GM18507 (cell line): ENCODE measurements at places on chromosomes 3 and 15.

GRCh38 chr3:123394391-123395020 lies 54.4 kb downstream of the ADCY5 start:
- DNase-seq: no peak

DNA sequence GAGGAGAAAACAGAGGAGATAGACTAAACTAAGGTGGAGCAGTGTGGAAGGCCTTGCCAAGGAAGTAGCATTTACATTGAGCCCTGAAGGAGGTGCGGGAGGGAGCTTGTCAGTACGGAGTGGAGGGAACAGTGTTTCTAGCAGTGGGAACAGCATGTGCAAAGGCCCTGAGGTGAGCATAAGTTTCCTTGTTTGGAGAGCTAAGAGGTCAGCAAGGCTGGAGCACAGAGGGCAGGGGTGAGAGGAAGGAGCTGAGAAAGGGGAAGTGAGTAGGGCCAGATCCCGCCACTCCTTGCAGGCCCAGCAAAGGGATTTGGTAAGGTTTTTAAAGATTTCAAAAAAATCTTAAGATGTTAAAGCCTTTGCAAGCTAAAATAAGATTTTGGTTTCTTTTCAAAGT lies 70.1 kb downstream of the HMCES start:
- DNase-seq: no peak

DNA sequence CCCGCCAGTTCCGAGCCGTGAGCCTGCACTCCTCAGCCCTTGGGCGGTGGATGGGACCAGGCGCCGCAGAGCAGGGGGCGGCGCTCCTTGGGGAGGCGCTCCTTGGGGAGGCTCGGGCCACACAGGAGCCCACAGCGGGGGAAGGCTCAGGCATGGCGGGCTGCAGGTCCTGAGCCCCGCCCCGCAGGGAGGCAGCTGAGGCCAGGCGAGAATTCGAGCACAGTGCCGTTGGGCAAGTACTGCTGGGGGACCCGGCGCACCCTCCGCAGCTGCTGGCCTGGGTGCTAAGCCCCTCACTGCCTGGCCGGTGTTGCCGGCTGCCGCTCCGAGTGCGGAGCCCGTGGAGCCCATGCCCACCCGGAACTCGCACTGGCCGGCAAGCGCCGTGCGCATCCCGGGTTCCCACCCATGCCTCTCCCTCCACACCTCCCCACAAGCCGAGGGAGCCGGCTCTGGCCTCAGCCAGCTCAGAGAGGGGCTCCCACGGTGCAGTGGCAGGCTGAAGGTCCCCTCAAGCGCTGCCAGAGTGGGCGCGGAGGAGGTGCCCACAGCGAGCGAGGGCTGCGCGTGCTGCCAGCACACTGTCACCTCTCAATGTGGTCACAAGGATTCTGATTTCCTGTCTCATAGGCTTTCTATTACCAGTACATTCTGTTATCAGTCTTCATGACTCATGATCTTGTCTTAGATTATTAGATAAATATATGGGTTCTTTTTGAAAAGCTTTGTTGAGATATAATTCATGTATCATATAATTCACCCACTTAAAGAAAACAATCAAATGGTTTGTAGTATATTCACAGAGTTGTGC lies 44.0 kb upstream of the LRIG1 start:
- DNase-seq: no peak

GRCh38 chr3:157067114-157067513 lies 92.8 kb downstream of the CCNL1 start:
- DNase-seq: no peak

GRCh38 chr3:195196266-195196665 lies 74.7 kb downstream of the XXYLT1 start:
- DNase-seq: no peak

DNA sequence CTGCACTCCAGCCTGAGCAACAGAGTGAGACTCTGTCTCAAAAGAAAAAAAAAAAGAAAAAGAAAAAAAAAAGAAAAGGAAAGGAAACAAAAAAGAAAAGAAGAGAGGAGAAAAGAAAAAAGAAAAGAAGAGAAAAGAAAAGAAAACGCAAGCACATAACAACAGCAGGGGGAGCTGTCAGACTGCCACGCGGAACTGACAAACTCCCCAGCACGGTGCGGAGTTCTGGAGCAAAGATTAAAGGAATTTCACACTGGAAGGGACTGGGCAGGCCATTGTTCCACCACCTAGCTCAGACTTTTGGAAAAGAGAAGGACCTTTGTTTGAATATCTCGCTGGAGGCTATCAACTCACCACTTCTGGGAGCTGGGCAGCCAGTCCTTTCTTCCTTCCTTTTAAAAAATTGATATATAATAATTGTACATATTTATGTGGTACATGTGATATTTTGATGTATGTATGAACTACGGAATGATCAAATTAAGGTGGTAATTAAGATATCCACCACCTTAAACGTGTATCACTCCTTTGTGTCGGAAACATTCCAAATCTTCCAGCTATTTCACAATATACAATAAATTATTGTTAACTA lies 40.5 kb downstream of the DPPA2 start:
- DNase-seq: no peak

GRCh38 chr15:31263751-31264558 lies 62.7 kb upstream of the KLF13 start:
- no peak for DNase-seq

DNA sequence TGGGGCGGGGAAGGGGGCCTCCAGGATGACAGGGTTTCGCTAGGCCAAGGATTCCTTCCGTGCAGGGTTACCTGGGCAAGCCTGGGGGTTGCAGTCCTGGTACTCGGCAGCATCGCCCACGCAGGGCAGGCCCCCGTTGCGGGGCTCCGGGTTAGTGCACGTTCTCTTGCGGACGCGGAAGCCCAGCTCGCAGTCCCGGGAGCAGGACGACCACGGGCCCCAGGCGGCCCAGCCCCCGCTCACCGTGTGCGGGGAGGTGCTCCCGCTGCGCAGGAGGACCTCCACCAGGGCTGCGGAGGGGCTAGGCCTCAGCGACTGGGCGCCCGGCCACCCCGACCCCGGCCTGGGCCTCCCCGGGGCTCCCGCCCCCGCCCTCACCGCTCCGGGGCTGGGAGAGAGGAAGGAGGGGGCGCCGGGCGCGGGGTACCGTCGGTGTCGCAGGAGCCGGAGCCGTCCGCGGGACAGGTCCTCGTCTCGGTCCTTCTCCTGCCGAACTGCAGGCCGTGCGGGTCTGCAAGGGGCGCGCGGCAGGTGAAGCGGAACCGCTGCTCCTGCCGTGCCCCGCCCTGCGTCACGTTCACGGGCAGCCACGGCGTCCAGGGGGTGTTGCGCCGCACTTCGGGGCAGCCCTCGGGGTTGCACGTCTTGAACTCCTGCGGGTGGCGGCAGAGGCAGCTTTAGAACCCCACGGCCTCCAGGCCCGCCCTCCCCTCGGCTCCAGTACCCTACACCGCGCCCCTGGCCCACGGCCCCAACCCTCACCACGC lies 114.6 kb downstream of the SEMA5B start:
- no peak for DNase-seq

- DNase-seq: no peak
These were observed 1.3 kb upstream of the KLHL40 start for GRCh38 chr3:42683875-42684598.

DNA sequence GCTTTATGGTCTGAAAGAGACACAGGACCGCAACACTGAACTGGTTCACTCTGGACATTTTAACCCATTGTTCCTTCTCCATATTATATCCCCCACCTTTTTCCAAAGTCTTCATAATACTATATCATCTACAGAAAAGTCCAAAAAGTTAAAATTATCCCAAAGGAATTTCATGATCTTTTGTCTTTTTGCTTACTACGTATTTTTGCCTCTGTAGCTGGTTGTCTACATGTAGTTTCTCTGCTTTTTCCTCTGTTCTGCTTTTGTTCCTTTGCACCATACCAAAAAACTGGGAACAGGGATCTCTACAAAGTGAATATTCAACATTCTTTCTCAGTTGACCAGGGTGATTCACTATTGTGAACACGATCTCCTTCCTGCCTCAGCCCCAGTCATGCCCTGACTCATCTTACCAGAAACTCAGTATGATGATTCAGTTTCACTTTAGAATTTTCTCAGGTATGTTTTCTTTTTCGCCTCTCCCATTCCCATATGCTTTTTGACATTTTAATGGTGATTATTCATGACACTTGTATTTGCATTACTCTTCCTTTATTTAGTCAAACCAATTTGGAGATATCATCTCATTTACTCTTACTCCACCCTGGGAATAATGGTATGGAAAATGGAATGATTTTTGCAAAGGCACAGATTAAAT lies 14.5 kb downstream of the EMC4 start:
- no peak for DNase-seq

- peak; percentile 80 for DNase-seq
These were observed at the start of gene SLC49A4 for GRCh38 chr3:122794779-122795673. Gene SLC49A4 (plus strand): TSS chr3:122795069. CDS start chr3:122795193, 124 bp downstream.

DNA sequence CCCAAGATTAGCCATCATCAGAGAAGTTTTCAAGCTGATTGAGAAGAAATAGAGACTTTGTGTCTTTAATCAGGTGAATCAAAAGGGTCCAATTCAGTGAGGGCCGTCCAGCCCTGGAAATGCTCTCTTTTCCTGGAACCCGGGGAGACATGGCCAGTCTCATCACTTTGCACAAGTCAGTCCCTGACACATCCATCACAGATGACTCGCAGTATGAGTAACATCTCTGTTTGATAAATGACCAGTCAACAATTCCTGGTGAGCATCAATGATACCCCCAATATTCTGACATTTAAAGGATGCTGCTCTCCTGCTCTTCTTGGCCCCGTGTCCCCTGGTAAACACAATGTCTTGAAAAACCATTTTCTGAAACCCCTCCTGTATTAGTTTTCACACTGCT lies 26.7 kb downstream of the C3orf20 start:
- DNase-seq: no peak

DNA sequence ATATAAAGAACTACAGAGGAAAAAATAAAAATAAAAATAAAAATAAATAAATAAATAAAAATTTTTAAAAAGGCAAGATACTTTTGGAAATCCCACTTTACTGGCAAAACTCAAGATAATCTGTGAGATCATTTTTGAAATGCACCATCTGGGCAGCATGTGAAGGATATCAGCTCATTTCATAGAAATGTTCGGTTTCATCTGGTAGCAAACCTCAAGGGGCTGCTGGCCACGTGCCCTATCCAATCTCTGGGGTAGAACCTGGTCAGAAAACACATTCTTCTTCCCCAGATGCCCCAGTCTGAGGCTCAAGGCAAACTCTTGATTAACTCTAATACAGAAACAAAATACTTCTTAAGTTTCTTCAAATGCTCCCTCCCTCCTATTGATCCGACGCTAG lies 166.0 kb downstream of the FMN1 start:
- no peak for DNase-seq

GRCh38 chr15:72183781-72184164 lies 13.8 kb downstream of the GRAMD2A start:
- no peak for DNase-seq

DNA sequence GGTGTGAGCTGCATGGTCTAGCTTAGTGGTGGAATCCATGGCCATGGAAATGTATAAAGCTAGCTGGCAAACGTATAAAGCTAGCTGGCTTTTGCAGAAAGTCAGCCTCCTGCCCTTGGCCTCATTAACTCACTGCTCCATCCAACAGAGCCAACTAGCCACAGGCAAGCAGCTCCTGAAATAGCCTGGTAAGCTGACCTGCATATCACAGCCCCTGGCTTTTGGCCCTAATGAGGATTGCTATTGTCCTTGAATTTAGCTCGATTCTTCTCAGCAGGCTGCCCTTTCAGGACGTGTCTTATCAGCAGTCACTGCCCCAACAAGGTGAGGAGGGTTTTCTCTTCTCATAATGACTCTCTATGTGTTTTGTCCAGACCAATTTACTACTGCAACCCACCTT lies 446.8 kb downstream of the WDR72 start:
- no peak for DNase-seq
